ENCODE measurements at places on chromosomes 5 and 9. TPM values are rescaled to one million over a fixed set of nuclear protein-coding genes. Genes with fewer than 3 reads are reported as not detected.

ADAMTS19 gene
- total RNA-seq = 0.88 TPM

IFNA2 gene
- total RNA-seq = not detected

WNT8A gene
- total RNA-seq = not detected

CDKN2B-AS1 gene
- total RNA-seq = not detected

All from subcutaneous adipose tissue (tissue), 4 donors.